Large intestine (tissue), 12 donors: ENCODE measurements at places on chromosomes 16 and 17. TPM values are rescaled to one million over a fixed set of nuclear protein-coding genes. Genes with fewer than 3 reads are reported as not detected.

DNA sequence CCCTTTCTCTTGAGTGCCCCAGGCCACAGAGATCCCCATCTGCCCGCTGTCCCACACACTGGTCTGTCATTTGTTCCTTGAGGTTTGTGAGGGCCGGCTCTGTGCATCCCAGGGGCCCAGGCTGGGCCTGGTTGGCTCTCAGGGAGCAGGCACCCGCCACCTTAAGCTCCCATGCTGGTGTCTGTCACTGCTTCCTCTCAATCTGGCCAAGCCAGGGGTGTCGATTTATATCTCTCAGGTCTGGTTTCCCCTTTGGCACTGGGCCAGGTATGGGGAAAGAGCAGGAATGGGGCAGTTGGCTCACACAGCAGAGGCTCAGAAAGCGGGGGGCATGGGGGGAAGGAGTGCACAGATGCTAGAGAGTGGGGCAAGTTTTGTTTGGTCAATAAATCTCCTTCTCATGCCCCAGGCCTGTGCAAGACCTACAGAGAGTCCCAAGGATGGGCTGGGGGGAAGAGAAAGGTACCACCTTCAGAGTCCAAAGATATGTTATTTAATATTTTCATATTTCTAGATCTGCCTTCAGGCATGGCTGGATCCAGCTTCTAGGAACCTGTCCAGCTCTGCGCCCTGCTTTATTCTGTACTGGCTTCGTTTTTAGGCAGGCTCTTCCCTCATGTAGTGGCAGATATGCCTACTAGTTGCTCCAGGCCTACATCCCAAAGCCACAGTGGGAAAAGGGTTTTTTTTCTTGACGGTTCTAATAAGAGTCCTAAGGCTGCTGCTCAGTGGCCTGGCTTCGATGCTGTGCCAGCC is 34.3 kb downstream of the IL4R start:
- no peaks in the 10 kb centered on the region for H3K27me3 ChIP-seq
- H3K4me3 ChIP-seq, result no peak overlapping the region
- DNase-seq, result no peak
- H3K27ac ChIP-seq, result no peak overlapping the region

Gene FBXO39
- 1.8 TPM for polyA plus RNA-seq

- no peaks in the 10 kb centered on the region for H3K4me1 ChIP-seq
- peaks cover 2% of the 10 kb centered on the region for H3K36me3 ChIP-seq
- H3K27ac ChIP-seq, result peak overlapping the region; percentile 46
- peak overlapping the region; percentile 80 for H3K4me3 ChIP-seq
Measured at GRCh38 chr16:74700116-74700437, 585 bp downstream of the MLKL start.

- no peak overlapping the region for H3K4me3 ChIP-seq
- no peaks in the 10 kb centered on the region for H3K36me3 ChIP-seq
- H3K4me1 ChIP-seq, result peaks cover 12% of the 10 kb centered on the region
- H3K27ac ChIP-seq, result no peak overlapping the region
Measured at GRCh38 chr17:32871746-32872145, 5.2 kb downstream of the MYO1D start.

- H3K27me3 ChIP-seq, result peaks cover 13% of the 10 kb centered on the region
- H3K4me3 ChIP-seq, result no peak overlapping the region
- no peak for DNase-seq
- H3K4me1 ChIP-seq, result no peaks in the 10 kb centered on the region
Measured at GRCh38 chr16:54309341-54309740, 22.8 kb upstream of the IRX3 start.

DNA sequence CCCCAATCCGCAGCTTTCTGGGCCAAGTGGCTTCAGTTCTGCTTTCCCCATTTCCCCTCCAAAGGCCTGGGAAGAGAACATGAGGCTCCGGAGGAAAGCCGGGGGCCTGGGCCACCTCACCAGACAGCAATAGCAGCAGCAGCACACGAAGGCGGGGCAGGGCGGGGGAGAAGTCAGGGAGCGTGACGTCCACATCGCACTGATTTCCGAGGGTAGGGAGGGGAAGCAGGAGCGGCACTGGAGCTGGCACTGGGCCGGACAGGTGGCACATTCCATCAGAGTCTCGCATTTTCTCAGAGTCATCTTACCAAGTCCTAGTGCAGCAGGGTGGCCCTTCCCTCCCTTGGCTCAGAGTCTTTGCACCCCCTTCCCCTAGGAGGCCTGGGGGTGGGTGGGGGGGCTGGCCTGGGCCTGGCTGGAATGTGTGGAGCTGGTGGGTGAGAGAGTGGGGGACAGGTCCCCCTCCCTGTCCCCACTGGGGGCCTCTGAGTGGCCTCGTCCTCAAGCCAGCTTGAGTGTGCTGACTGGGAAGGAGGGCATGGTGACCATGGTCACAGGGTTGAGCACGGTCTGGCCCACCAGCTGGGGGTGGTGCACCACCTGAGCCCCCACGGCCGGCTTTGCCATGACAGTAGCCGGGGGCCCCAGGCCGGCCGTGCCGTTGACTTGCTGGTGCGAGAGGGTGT is 14.3 kb downstream of the MNT start:
- H3K36me3 ChIP-seq, result peaks cover 35% of the 10 kb centered on the region
- H3K4me3 ChIP-seq, result no peak overlapping the region
- peaks cover 10% of the 10 kb centered on the region for H3K4me1 ChIP-seq
- no peaks in the 10 kb centered on the region for H3K27me3 ChIP-seq
- H3K27ac ChIP-seq, result no peak overlapping the region
- DNase-seq, result peak; percentile 44

Gene TAX1BP3
- 115 TPM for polyA plus RNA-seq
